ENCODE measurements at places on chromosomes 11 and 22. TPM values are rescaled to one million over a fixed set of nuclear protein-coding genes. Genes with fewer than 3 reads are reported as not detected.

DNA sequence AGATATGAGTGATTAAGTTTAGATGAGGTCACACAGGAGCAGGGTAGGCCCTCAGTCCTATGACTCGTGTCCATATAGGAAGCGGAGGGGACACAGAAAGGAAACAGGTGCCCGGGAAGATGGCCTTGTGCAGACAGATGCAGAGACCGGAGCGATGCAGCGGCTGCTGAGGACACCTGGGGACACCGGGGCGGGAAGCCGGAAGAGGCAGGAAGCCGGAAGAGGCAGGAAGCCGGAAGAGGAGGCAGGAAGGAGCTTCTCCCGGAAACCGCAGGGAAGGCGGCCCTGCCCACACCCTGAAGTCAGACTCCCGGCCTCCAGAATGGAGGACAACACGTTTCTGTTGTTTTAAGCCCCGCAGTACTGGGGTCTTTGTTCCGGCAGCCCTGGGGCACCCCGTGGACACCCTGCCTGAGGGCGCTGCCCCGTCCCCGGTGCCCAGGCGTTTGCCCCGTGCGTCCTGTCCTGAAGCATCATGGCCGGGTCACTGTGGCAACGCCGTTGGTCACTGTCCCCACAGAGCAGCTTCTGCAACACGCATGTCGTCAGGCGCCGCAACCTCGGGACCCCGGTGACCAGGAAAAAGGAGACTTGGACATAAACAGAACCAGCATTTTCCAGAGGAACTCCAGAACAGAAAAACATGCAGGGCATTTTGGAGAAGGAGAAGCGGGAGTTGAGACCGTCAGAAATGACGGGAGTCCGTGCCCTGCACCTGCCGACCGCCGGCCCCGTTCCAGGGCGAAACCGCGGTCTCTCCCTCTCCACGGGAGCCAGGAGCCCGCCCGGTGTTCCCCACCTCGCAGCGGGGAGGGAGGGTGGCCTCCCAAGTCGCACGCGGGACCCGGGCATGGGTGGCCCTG is 103.4 kb downstream of the BRD1 start:
- peak; percentile 39 for DNase-seq
- H3K4me1 ChIP-seq = peaks cover 13% of the 10 kb centered on the region
- peak overlapping the region; percentile 88 for H3K27ac ChIP-seq
- peak overlapping the region; percentile 88 for H3K4me3 ChIP-seq
- peaks cover 21% of the 10 kb centered on the region for H3K27me3 ChIP-seq

GRCh38 chr11:10632483-10632882 is 61.1 kb downstream of the IRAG1 start:
- H3K4me1 ChIP-seq = peaks cover 10% of the 10 kb centered on the region
- no peak overlapping the region for H3K27ac ChIP-seq

The ZNF70 gene
- 1.7 TPM for total RNA-seq

The DCDC1 gene
- not detected for total RNA-seq

DNA sequence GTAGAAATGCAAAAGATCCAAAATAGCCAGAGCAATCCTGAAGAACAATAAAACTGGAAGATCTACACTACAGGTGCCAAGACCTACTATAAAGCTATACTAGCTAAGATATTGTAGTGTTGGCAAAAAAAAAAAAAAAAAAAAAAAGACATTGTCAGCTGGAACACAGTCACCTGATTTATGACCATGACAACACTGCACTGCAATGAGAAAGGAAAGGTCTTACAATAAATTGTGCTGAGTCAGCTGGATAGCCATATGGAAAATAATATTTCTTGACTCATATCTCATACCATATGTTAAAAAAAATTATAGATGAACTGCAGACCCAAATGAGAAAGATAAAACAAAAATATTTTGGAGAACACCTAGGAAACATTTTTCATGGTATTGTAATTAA is 3.1 kb upstream of the PANX3 start:
- H3K4me1 ChIP-seq = peaks cover 10% of the 10 kb centered on the region
- H3K4me3 ChIP-seq = no peak overlapping the region
- no peak overlapping the region for H3K27ac ChIP-seq
- no peaks in the 10 kb centered on the region for H3K36me3 ChIP-seq
- H3K27me3 ChIP-seq = no peaks in the 10 kb centered on the region

- H3K27ac ChIP-seq = no peak overlapping the region
- H3K27me3 ChIP-seq = peaks cover 1% of the 10 kb centered on the region
- no peak for DNase-seq
- H3K36me3 ChIP-seq = no peaks in the 10 kb centered on the region
Measured at GRCh38 chr22:36756031-36756430, 19.9 kb downstream of the IFT27 start.

DNA sequence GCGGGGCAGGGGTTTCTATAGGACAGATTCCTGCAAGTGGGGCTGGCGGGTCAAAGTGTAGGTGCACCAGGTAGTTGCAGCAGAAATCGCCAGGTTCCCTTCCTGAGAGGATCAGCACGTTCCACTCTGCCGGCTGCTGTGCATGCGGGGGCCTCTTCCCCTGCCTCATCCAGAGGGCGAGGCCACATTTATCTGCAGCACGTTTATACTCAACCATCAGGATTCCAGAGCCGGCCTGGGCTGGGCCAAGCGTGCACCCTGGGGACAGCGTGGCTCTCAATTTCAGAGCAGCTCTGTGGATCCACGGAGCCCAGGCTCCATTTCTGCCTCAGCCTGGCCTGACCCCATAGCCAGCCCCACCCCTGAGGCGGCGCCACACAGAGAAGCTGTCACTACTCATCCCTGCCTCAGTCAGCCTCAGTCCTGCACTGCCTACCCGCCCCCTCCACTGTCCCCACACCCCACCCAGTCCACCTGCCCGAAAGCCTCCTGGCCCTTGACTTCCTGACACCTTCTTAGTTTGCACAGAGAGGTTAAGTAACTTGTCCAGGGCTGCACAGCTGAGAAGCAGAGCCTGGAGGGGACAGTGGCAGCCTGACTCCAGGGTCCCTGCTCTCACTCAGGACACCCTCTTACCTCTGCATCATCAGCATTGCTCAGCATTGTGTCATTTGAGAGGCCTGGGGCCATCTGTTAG is 45.9 kb upstream of the RTL6 start:
- H3K27ac ChIP-seq = no peak overlapping the region
- DNase-seq = no peak
- H3K4me3 ChIP-seq = no peak overlapping the region
- H3K27me3 ChIP-seq = peaks cover 10% of the 10 kb centered on the region
- no peaks in the 10 kb centered on the region for H3K36me3 ChIP-seq

The DDTL gene
- total RNA-seq = not detected

- H3K4me1 ChIP-seq = peaks cover 71% of the 10 kb centered on the region
- DNase-seq = peak; percentile 91
- no peaks in the 10 kb centered on the region for H3K27me3 ChIP-seq
- H3K4me3 ChIP-seq = peak within 1 kb of the TSS; percentile 90
- H3K36me3 ChIP-seq = peaks cover 17% of the 10 kb centered on the region
- peak within 1 kb of the TSS; percentile 97 for H3K27ac ChIP-seq
Measured at GRCh38 chr11:60913793-60914632, at the start of gene TMEM109. Gene TMEM109, plus strand, starts transcription at chr11:60914158. Its CDS starts 5,536 bp downstream, at chr11:60919694.

- no peak overlapping the region for H3K27ac ChIP-seq
- H3K36me3 ChIP-seq = no peaks in the 10 kb centered on the region
- no peak overlapping the region for H3K4me3 ChIP-seq
Measured at GRCh38 chr11:108620958-108621772, 27.6 kb upstream of the EXPH5 start.

All from activated CD8-positive, alpha-beta T cell treated with anti-CD3 and anti-CD28 coated beads for 36 hours (primary cell).